ENCODE measurements at places on chromosomes 11 and 22. TPM values are rescaled to one million over a fixed set of nuclear protein-coding genes. Genes with fewer than 3 reads are reported as not detected.

GRCh38 chr22:44585559-44586350 is 87.7 kb upstream of the RTL6 start:
- DNase-seq: no peak

Gene NTM
- 0.64 TPM for total RNA-seq

DNA sequence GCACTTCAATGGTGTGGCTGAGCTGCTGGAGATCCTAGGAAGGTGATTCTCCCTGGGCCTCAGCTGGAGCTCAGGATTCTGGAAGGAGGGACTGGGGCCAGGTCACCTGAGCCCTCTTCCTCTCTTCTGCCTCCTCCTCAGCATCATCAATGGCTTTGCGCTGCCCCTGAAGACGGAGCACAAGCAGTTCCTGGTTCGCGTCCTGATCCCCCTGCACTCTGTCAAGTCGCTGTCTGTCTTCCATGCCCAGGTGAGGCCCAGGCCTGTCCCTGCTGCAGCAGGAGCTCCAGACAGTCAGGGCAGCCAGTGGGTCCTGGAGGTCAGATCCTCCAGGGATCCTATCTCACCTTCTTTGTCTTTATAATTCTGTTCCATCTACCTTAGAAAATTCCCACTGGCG is 5.4 kb downstream of the GPHA2 start:
- no peak for DNase-seq

- peak; percentile 36 for DNase-seq
Observed at GRCh38 chr11:115170133-115170815, 333.9 kb downstream of the CADM1 start.

DNA sequence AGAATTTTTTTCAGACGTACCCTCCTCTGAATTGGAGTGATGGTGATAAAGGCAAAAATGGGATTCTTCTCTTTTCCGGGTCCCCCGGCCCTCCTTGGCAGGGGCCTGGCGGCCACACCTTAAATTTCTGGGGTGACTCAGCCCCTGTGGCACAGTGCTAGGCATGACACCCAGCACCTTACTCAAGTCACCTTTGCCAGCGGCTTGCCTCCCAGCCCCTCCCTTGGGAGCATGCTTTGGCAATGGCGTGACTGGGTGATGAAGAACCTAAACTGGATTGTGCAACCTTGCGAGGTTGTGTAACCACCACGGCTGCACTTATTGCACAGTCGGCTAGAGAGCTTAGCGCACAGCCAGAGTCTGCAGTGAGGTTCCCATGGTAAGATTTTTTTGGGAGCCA is 16.2 kb upstream of the LDLRAD3 start:
- DNase-seq: peak; percentile 97

GRCh38 chr22:39204216-39204615 is 40.6 kb downstream of the PDGFB start:
- no peak for DNase-seq

GRCh38 chr22:23163665-23164064 is 16.6 kb upstream of the BCR start:
- no peak for DNase-seq

All from bronchial epithelial cell (primary cell).